ENCODE measurements at places on chromosomes 16 and 17.

DNA sequence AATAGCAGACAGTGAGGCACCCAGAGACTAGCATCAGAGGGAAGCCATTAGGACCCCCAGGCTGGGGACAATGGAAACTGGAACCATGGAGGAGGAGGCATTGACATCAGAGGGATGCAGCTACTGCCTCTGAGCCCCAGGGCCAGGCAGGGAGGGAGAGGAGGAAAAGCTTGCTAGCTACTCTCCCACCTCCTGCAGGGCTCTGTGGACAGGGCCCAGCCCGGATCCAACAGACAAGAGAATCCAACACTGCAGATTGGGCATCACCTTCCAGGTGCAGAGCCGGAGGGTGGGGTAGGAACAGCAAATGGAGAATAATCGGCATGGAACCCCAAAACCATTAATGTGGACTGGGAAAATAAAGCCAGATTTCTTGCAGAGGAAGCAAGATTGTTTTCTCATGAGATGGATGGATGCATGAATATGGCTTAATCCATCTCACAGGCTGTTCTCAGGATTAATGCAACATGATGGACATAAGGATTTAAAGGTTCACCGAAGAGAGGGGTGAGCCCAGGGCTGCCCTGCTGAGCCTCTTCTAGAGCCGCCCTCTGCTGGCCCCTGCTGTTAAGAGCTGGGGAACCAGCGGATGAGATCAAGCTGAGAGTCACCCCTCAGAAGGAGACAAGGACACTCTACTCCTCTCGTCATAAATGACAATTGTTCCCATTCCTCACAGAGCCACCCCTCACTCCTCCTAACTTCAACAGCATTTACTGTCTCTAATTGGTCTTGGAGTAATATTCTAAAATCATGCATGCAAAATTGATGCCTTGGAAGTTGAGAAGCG is 48.8 kb downstream of the DNAH3 start:
- no peak for DNase-seq

DNA sequence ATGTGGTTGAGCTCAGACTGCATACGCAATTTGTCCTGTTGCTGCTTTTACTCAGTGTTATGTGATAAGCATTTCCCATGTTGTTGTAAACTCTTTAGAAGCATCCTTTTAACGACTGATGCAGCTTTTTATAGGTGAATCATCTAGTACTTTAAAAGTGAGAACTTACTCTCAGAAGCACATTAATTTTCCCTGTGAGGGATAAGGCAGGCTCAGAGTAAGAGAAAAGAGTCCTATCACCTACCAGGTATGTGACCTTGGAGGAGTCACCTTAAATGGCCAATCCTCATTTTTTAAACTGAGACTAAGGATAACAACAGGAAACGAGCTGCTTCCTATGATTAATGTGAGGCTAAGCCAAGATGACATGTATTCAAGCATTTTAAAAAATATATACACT is 34.4 kb upstream of the GAN start:
- DNase-seq: no peak

- no peak for DNase-seq
Measured at GRCh38 chr16:75860326-75861053, 134.2 kb upstream of the CPHXL start.

DNA sequence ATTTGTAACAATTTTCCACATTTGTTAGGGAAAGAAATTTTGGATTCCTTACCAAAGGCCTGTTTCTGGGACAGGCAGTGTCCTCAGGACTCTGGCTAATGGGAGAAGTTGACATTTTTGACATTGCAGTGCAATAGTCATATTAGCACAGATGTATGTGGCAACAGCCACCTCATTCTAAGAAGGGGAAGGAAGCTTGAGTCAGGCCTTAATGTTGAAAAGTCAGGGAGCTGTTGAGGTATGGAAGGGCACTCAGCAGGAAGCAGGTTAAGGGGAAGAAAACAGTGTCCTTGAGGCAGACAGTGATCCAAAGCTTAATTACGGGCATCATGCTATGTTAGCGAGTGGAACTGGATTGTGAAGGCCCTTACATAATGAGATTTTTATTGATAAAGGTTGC is 20.9 kb downstream of the AKTIP start:
- DNase-seq: peak; percentile 5

- no peak for DNase-seq
Measured at GRCh38 chr16:27724482-27725235, 174.7 kb downstream of the KATNIP start.

DNA sequence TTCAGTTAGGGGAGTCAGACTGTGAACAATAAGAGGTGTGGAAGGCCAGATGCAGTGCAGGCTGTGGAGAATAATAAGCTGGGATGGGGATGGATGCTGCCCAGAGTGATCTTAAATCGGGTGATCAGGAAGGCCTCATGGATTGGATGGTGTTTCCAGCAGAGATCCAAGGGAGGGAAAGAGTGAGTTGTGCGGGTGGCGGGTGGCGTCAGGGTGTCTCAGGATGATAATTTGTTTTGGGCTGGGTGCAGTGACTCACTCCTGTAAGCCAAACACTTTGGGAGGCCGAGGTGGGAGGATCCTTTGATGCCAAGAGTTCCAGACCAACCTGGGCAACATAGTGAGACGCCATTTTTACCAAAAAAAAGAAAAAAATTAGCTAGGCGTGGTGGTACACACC is 7.9 kb downstream of the CLUAP1 start:
- no peak for DNase-seq

DNA sequence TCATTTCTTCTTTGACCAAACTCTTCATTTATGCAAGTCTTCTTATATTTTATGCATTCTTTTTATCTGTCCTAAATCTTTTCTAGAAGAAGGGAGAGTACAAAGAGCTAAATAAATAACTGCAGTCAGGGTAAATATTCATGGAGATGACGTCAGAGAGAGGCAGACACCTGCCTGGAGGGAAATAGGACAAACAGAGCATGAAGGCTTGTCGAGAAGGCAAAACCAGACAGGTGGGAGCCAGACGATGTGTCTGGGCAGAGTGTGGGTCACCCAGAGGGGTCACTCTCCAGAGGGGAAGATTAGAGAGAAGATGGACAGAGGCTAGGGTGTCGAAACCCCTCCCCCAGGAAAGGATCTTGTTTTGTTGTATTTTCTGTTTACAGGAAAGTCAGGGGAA is 78.3 kb upstream of the RPL38 start:
- no peak for DNase-seq

DNA sequence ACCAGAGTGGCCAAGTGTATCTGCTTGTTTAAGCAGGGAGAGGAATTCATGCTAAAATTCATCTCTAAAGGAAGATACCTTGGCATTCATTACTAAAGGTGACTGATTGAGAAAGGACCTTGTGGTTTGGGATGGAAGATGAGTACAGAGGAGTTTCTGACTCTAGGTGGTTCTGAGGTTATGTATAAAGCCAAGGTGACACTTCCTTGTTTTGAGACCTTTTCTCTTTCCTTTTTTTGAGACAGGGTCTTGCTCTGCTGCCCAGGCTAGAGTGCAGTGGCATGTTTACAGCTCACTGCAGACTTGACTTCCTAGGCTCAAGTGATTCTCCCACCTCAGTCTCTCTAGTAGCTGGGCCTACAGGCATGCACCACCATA is 9.1 kb downstream of the ABHD15 start:
- no peak for DNase-seq

- DNase-seq: peak; percentile 22
Measured at GRCh38 chr17:37848690-37849616, 75.3 kb upstream of the TBC1D3K start.

DNA sequence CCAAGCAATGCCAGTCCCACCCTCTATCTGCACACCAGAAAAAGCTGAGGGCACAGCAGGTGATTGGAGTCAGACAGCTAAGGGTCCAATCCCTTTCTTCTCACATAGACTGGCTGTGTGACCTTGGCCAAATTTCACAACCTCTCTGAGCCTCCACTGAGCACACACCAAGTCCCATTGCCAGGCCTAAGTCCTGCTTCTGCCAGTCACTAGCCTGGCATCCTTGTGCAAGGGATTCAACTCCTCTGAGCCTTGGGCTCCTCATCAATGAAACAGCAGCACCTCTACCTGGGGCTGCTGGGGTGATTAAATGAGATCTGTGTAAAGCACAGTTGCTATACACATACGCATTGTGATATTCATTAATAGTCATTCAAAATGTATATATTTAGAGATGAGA is 15.5 kb upstream of the TLCD3B start:
- no peak for DNase-seq

DNA sequence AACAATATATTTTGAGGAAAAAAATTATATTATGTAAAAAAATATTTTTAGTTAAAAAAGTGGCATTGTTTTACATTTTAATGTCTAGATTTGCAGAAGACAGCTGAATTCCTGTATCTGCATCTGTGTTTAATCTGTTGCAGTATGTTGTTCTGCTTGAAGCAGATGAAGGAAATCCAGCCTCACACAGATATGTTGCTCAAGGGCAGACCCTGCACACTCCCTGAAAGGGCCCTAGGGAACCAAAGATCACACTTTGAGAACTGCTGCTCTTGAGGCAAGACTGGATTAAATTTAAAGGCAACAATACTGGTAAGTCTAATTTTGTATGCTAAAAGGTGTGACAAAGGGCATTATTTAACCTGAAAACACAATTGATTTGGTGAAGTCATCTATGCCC is 16.4 kb upstream of the SLC6A4 start:
- DNase-seq: no peak

- no peak for DNase-seq
Measured at GRCh38 chr17:45948498-45948880, 50.6 kb upstream of the STH start.

Data from bone marrow (tissue), 2 donors.